ENCODE measurements at places on chromosomes 7 and 10. TPM values are rescaled to one million over a fixed set of nuclear protein-coding genes. Genes with fewer than 3 reads are reported as not detected.

DNA sequence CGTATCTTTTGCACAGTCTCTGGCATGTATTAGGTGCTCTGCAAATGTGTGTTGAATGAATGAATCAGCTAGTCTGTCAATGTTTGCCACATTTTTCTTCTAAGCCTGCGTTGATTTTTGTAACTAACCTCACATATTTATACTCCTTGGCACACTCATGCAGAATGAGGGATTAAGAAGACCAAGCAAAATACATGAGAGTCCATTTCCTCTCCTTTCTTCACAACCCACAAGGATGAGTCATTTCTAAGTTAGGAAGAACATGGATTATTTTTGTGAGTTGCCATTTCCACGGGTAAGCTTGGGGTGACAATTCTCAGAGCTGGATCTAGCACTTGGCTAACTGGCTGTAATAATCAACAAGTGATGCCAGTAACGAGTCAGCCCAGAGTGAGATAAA, 158.8 kb downstream of the TWIST1 start:
- DNase-seq = no peak

GRCh38 chr7:25846722-25847121, 305.3 kb upstream of the NFE2L3 start:
- DNase-seq = peak; percentile 86

- DNase-seq = no peak
Observed at GRCh38 chr10:37101261-37101660, 24.1 kb upstream of the ANKRD30A start.

Gene EPO
- not detected for total RNA-seq

Gene CDK1
- 302 TPM for total RNA-seq

Gene CALML3
- not detected for total RNA-seq

DNA sequence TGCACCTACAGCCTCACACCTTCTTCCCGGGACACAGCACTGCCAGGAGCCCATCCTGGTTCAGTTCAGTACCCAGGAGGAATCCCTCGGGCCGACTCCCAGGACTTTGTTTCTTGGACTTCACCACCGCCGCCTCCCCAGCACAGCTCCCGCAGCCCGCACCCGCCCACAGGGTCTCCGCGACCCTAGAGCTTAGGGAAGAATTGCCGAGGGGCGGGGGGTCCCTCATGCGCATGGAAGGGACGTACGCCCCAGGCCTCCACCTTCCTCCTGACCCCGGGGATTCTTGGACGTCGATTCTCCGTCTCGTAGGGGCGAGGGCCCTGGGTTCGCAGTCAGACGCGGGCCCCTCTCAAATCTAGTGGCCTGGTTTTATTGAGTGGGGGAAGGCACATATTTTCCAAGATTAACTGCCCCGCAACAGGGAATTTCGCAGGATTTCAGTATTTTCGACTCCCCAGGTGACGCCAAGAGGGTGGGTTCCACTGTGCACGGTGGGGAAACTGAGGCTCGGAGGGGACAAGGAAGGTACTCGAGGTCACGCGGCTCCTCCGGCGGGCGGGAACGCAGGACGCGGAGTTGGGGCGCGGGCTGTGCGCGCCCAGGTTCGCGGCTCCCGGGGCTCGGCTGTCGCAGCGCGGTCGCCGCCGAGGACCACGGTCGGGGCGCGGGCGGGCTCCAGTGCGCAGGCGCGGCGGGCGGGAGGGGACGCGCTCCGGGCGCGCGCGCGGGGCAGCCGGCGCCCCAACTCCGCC, at the start of gene ADCY1:
TSS of gene ADCY1 (plus strand) at position 708 of the 755 bp plus-strand sequence. CDS start 176 bp downstream, outside the sequence.
- no peak for DNase-seq

- DNase-seq = no peak
Observed at GRCh38 chr10:93071177-93071472, 2.6 kb upstream of the CYP26A1 start.

GRCh38 chr7:131039355-131039762, 288.3 kb upstream of the MKLN1 start:
- DNase-seq = no peak

DNA sequence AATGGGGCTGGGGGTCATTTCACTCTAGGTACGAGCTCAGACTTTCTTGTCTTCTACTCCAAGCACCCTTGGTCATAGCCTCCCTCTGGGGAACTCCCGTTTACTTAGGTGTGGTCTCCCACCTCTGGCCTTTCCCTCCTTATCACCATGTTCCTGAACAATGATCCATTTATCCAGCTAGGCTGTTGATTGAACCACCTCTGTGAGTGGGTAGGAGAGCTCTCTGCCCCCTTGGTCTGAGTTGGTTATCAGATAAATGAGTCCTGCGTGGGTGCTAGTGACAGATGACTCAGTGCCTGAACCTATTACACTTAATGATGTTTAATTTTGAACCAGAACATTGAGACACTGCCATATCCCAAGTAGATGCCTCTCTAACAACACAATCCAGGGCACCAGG, 9.4 kb downstream of the BLNK start:
- no peak for DNase-seq

GRCh38 chr7:30470163-30470770, 8.3 kb downstream of the NOD1 start:
- peak; percentile 49 for DNase-seq

Gene ZNF655
- 107 TPM for total RNA-seq

Gene FAM237B
- total RNA-seq = not detected

Gene FZD1
- total RNA-seq = 9.9 TPM

DNA sequence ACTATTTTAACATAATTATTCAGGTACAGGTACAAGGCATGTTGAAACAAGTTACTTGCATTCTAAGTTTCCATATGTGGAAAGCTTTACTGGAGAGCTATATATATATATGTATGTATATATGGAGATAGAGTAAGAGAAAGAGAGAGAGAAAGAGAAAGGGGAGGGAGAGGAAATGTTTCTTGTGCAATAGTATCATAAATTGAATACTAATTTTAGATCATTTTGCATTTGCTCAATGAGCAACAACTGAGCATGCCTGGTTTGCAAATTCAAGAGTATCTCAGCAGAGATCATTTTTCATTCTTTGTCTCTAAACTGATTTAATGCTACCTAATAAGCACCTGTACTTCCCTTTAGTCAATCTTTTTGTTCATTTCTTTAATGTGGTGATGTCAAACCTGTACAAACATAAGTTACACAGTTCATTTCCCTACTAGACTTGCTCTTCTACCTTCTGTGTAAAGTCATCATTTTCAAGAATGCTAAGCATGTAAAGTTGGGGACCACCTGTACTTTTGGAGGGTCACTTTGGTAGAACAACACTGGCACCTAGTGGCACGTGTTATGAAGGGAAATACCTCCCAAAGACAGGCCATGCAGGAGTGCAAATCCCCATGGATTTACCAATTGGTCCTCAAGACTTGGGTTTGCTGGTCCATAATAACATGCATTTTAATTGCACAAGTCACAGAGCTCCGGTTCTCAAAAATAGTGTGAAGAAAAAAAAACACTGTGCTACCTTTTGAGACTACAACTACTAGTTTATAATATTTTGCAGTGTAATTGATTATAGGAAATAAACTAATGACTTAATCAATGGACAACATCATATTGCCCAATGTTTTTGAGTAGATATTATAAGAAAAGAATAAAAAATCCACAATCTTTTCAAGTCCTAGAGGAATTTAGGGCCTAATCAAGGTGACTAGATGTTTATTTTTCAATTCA, 431.2 kb upstream of the IGFBP3 start:
- DNase-seq = peak; percentile 60

DNA sequence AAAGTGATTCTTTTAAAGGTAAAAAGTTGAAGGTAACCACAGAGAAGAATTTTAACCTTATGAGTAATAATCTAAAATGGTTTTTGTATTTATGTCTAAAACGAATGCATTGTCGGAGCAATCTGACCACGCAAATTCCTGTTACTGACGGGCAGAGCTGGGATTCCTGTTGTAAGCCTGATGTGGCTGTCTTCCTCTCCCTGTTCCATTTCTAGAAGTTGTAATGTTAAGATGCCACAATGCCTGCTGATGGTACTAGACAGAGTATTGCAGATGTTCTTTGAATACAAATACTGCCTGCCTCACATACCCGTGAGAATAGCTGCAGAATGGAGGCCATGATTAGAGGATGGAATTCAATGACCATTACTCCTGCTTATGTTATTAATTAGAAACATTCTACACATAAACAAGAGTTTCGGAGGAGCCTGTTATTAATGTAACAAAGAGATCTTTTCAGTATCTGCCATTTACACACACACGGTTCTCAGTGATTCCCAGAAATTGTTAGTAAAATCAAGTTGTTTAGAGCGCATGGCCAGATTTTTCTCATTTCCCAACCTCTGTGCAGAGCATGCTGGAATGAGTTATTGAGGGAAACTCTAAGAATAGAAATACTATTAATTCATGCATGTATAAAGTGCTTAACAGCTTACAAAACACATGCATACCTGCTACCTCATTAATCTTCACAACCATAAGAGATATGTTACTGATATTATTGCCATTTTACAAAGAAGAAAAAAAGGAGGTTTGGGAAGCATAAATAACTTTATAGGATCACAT, 196.8 kb downstream of the PTN start:
- DNase-seq = peak; percentile 87

DNA sequence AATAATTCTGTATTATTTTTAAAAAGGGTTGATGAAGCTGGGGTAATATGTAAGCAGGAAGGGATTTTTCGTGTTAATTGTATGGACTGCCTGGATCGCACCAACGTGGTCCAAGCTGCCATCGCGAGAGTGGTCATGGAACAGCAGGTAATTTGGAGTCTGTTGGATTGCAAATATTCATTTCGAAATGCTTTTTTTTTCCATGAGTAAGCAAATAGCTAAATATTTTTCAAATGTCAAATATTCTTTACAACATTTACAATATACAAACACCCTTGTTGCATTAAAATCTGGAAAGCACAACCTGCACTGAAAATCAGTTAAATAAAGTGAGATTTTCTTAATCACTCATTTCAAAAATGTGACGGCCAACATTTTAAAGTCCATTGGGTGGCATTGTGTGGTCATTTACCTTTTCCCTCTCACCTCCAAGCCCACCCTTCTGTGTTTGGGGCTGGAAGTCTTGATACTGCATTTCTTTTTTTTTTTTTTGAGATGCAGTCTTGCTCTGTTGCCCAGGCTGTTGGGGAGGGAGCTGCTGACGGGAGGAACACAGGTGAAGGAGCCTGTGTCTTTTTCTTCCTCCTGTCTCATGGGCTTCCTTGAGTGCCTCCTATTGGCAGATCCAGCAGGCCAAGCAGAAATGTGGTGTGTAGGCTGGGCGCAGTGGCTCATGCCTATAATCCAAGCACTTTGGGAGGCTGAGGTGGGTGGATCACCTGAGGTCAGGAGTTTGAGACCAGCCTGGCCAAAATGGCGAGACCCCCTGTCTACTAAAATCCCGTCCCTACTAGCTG, 66.1 kb downstream of the MCMBP start:
- DNase-seq = no peak

Gene MRLN
- total RNA-seq = not detected

Gene FGFR2
- total RNA-seq = 1.1 TPM

GRCh38 chr10:35636956-35637355, 5.1 kb downstream of the FZD8 start:
- DNase-seq = no peak

- DNase-seq = peak; percentile 85
Observed at GRCh38 chr10:93152136-93152535, 78.4 kb downstream of the CYP26A1 start.

DNA sequence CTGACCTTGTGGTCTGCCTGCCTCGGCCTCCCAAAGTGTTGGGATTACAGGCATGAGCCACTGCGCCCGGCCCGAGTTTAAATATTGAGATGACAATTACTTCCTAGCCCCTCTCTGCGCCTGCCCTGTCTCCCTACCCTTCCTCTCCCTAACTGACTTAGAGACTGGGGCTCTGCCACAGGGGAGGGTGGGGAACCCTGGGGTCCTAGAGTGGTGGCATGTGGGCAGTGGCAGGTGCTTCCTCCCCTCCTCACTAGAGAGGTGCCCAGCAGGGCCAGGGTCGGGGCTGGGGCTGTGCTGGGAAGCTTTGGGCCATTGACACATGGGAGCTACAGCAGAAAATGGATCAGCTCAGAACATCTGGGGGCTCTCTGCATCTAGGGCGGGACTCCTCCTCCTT, 7.0 kb upstream of the ACHE start:
- no peak for DNase-seq

Gene PRSS37
- total RNA-seq = not detected

DNA sequence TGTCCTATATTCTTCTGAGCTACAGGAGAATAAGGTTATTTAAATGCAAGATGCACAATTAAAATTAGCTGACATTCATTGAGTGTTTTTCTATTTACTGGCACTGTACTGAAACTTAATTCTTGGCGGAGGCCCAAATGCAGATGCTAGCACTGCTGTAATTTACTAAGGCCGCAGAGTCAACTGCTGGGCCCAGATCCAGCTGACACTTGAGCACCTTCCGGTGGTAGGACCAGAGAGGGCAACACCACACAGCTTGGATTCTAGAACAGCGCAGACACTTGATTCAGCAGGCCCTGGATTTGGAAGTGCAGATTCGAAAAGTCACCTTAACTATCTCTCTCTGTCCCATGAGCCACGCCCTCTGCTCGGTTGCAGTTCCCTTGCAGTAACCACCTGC, 228.6 kb upstream of the TMEM72 start:
- DNase-seq = no peak

- no peak for DNase-seq
Observed at GRCh38 chr10:21095494-21096055, 198.5 kb upstream of the NEBL start.

All from SJSA1 (cell line).